Activated CD8-positive, alpha-beta memory T cell treated with anti-CD3 and anti-CD28 coated beads, Interleukin-2, amount 10 ng/mL, durations not matched to agents 7 days and 5 days (primary cell): ENCODE measurements at places on chromosomes 2 and 18.

DNA sequence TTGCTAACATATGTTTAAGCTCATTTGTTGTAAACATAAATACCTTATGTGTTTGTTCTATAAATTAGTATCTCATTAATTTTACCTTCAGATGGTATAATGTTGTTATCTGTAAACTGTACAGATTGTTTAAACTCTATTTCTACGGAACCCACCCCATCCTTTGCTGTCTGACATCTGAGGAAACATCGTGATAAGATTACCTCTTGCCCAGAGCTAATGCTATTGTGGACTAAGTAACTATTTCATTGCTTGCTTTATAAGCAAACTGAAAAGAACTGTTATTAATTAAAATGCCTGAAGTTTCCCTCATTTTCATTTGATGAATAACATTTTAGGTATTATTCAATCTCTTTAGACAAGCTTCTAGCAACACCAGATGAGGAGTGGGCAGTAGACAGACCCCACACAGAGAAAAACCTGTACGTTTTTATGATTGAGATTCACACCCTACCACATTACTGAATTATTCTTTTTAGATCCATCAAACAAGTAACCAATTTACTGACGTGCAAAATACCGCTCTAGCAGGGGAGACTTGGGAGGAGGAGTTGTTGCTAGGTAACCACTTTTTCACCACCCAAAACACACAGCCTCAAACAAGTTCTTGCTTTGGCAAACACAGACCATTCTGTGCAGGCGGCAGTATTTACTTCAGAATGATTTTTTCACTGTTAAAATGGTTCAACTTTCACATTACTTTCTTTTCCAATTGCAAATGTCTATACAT, 1.9 kb upstream of the SYT4 start:
- DNase-seq = no peak

- no peak for DNase-seq
These were observed 220.8 kb downstream of the SPP2 start for GRCh38 chr2:234271338-234271737.

DNA sequence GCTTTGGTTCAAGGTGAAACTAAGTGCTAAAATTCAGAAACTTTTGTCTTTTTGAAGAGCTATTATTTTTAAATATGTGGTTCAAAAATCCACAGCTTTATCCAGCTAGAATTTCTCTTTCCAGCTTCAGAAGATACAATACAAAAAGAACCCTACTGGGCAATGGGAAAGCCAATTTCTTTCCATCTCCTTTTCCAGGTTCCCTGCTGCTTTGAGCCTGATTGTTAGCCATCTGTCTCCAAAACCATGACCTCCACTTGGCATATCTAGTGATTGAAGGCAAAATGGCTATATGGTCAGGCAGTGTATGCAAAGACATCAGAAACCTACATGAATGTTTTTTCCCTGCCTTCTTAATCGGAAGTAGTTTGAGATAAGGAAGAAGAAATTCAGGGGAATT, 134.1 kb downstream of the KCNH7 start:
- no peak for DNase-seq

- no peak for DNase-seq
These were observed 112.7 kb upstream of the NPAS2 start for GRCh38 chr2:100707016-100707947.

DNA sequence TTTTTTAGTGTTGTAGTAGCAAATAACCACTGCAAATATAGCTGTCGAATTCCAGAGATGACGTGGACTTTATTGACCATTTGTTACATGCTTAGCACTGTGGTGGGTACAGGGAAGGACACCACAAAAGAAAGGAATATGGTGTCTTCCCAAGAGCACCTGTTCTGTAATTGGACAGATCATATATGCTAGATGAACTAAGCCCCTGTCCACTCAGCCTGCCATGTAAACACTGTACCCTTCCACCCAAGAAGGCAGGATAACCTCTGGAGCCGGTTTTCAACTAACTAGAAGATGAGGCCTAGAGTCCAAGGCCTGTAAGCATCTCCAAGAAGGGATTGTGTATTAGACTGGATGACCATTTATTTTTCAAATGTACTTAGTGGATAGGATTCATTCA, 44.1 kb downstream of the COX7A2L start:
- no peak for DNase-seq
